ENCODE measurements at places on chromosomes 1 and 21.

- no peak for DNase-seq
Measured at GRCh38 chr1:175054736-175055135, 12.9 kb upstream of the TNN start.

DNA sequence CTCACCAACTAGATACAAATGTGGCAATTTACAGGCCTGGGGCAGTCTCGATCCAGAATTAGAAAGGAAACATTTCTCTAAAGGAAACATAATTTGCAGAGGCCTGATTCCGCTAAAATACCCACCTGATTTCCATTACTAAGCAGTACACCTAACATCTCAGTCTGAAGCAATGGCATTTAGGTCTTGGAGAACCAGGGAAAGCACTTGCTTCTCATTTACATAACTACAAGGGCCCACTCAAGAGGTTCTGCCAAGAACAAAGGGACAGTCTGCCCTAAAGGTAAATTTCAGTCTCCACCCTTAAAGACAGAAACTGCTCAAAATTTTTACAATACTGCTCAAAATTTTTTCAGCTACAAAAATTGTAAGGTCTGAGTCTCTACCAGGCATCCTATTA is 123.7 kb upstream of the GJB5 start:
- DNase-seq = no peak

DNA sequence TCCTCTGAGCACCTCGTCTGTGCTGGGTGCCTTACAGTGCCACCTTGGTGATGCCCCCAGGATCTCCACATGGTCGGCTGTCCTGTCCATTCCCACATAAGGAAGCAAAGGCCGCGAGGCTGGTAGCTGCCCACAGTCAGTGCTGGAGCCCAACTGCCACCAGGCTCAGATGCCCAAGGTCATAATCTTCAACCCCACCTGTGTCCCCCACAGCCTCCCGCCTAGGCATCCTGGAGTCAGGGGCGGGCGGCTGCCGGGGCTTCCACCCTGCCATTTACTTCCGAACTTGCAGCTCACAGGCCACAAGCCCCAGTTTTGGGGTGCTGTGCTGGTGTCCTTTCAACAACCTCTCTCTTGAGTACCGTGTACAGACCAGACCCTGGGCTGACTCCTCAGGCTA is 126.3 kb downstream of the CASZ1 start:
- DNase-seq = no peak

GRCh38 chr1:62433861-62434617 is 2.8 kb upstream of the USP1 start:
- DNase-seq = no peak

DNA sequence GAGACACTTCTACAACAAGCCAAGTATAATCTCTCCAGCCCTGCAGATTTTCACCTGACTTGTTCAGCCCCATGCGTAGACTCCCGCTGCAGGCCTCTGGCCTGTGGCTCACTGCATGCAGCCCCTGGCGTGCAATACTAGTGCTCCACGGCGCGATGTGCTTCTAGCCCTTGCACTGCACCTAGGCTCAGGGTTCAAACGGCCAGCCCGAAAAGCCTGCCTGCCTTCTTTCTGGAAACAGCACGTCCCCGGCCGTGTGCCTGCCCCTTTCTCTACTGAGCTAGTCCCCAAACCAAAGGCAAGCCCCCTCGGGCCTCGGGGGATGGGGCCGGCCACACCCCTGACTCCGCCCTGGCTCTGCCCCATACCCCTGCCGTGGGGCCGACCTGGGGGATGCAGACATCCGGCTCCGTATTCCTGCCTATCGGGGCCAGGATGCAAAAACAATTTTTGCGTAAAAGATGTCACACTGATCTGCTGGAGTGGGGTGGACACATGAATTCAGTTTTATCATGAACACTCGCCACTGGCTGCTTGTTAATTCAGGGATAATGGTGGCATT is 26.3 kb upstream of the TRAPPC10 start:
- no peak for DNase-seq

GRCh38 chr1:56223968-56224367 is 355.4 kb downstream of the PLPP3 start:
- no peak for DNase-seq

DNA sequence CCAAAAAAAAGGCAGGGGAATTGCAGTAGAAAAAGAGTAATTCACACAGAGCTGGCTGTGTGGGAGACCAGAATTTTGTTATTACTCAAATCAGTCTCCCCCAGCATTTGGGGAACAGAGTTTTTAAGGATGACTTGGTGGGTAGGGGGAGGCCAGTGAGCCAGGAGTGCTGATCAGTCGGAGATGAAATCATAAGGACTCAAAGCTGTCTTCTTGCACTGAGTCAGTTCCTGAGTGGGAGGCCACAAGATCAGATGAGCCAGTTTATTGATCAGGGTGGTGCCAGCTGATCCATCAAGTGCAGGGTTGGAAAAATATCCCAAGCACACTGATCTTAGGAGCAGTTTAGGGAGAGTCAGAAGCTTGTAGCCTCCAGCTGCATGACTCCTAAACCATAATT is 23.7 kb upstream of the EDARADD start:
- DNase-seq = no peak

- DNase-seq = no peak
Measured at GRCh38 chr1:6948861-6949260, 163.6 kb downstream of the CAMTA1 start.

GRCh38 chr1:68479501-68479900 is 17.4 kb downstream of the DEPDC1 start:
- DNase-seq = no peak

GRCh38 chr1:230031131-230031530 is 35.9 kb upstream of the GALNT2 start:
- DNase-seq = no peak

- no peak for DNase-seq
Measured at GRCh38 chr1:29324202-29324601, 87.9 kb downstream of the PTPRU start.

DNA sequence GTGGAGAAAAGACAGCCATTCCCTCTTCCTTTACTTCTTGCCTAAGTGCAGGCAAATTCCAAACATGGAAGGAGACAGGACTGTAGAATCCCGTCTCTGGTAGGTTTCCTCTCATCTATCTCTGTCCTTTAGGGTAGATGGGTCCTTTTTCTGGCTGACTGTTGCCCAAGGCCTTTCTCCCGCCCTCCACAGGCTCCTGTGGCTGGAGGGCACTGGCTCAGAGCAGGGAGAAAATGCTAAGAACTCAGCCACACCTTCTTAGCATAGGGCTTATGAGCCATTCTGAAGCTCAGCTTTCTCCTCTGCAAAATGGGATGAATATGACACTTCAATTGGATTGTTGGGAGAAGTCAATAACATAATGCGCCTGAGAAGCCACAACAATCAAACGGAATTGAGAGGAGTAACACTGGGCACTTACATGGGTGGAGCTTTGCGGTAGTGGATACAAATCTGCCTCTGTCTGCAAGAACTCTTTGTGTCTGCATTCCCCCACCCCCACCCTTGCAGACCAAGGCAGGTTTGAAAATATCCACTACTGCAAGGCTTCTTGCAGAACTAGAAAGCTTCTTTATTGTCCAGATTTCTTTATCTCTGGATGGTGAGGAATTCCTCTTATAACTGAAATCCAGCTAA is 94.7 kb downstream of the CSMD2 start:
- DNase-seq = no peak

DNA sequence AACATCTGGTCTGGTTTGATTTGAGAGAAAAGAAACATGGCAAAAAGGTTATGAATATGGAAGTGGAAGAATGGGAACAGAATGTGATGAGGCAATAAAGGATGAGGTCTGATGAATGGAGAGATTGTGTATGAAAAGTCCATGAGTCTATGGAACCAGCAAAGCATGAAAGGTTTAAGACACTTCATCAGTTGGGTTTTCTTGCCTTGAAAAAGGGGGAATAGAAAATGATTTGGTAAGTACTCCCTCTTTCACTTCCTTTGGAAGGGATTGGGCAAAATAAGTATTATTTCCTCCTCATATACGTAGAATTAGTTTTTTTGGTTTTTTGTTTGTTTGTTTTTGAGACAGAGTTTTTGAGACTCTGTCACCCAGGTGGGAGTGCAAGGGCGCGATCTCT is 155.8 kb downstream of the TRIM33 start:
- DNase-seq = no peak

Data from amniotic stem cell (primary cell).